CD14-positive monocyte (primary cell): ENCODE measurements at places on chromosomes 13 and 19. TPM values are rescaled to one million over a fixed set of nuclear protein-coding genes. Genes with fewer than 3 reads are reported as not detected.

The DBP gene
- polyA plus RNA-seq: 22.3 TPM

The APOC4 gene
- polyA plus RNA-seq: not detected

The PCSK4 gene
- 0.34 TPM for polyA plus RNA-seq

The NOVA2 gene
- polyA plus RNA-seq: not detected

The ZNF560 gene
- not detected for polyA plus RNA-seq

The OR10H2 gene
- polyA plus RNA-seq: not detected in 2 replicates

The SCGB2B2 gene
- polyA plus RNA-seq: 0.04 and 0.05 TPM in 2 replicates

The RNF113B gene
- not detected for polyA plus RNA-seq

The ZNF534 gene
- not detected for polyA plus RNA-seq

DNA sequence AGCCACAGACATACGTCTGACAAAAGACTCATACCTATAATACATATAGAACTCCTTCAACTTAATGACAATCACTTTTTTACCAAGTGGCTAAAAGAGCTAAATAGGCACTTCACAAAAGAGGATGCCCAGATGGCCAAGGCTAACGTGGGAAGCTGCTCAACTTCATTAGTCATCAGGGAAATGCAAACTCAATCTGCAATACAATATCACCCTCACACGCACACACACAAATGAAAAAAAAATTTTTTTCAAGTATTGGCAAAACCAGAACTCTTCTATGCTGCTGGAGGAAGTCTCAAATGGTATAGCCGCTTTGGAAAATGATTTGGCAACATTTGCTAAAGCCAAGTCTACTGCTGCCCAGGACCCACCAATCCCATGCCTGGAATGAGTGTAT is 14.6 kb upstream of the DNMT1 start:
- peak; percentile 75 for DNase-seq

- no peak for DNase-seq
Observed at GRCh38 chr13:86960876-86961275, 710.3 kb upstream of the SLITRK5 start.

- DNase-seq: no peak
Observed at GRCh38 chr13:52903320-52903719, 54.9 kb upstream of the PCDH8 start.

DNA sequence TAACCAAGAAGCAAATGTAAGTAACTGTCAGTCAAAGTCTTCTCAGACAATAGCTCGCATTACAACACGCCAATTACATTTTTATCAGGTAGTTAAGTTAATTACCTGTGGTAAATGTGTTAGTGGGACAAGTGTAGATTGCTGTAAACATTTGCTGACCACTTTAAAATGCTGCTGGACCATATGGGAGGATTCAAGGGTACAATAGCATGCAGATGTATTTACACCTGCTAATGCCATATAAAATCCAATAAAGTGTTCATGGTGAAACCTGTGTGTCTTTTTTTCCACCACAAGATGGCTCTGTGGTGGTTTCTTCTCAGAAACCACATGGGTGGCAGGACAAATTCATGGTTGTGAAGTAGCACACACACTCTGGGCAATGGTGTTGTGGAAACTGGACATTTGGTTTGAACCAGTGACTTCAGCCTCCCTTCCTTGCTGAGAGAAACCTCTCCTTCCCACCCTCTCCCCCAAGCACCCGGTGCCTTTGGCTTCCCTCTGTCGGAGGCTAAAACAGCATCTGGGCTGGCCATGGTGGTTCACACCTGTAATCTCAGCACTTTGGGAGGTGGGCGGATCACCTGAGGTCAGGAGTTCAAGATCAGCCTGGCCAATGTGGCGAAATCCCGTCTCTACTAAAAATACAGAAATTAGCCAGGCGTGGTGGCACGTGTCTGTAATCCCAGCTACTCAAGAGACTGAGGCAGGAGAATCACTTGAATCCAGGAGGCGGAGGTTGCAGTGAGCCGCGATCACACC is 18.1 kb upstream of the GTF3A start:
- DNase-seq: peak; percentile 47

DNA sequence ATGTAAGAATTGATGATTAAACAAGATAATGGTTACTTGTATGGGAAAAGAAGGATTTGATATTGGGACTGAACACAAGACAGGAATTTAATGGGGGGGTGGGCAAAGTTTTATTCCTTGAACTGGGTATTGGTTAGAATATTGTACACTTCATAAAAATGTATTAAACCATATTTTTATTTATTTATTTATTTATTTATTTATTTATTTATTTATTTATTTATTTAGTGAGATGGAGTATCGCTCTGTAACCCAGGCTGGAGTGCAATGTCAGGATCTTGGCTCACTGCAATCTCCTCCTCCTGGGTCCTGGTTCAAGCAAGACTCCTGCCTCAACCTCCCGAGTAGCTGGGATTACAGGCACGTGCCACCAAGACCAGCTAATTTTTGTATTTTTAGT is 287.1 kb upstream of the SLITRK5 start:
- DNase-seq: no peak

- no peak for DNase-seq
Observed at GRCh38 chr13:76724421-76724820, 161.8 kb downstream of the KCTD12 start.

DNA sequence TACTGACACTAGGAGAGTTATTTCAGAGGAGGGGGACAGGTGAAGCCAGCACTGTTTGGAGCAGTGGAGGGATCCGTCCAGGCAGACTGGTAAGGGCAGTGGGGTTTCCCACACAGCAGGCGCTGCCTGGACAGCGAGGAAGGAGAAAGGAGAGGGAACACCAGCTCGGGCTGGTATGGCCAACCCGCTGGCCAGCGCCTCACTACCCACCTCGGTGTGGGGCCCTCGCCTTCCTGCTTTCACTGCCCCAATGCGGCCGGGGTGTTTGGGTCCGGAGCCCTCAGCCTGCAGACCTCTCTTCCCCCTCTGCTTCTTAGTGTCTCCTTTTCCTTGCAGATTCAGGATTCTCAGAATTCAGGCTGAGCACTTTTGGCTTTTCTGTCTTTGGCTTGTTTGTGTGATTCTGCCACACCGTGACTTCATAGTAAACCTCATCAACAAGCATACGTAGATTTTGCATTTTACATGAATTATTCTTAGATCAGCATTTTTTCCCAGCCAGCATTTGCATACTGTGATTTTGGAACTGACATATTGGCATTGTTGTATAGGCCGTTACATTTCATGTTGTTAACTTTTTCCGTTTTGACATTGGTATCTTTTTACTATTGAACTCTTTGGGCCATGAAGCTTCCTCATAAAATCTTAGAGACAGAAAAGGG is 294.1 kb downstream of the MYO16 start:
- DNase-seq: no peak

GRCh38 chr13:98978280-98978679 is 416 bp upstream of the DOCK9 start:
- DNase-seq: no peak

DNA sequence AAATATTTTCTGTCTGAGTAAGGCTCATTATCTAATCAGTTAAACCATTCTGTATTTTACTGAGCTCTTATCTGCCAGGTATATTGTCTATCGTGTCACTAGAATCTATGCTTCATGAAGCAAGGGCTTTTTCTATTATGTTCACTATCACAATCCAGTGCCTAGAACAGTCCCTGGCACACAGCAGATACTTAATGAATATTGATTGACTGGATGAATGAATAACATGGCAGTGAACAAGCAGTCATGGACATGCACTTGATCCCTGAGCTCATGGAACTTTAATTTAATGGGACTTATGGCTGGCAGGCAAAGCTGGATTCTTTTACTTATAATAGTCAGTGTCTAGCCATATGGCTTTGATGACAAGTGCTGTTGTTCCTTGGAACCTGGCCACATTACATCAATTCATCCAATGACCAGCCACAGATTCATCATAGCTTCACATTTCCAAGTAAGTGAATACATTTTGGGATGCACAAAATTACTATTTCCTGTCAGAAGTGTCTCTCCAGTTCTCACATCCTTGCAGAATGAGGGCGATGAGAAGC is 214.8 kb downstream of the COG6 start:
- DNase-seq: no peak

DNA sequence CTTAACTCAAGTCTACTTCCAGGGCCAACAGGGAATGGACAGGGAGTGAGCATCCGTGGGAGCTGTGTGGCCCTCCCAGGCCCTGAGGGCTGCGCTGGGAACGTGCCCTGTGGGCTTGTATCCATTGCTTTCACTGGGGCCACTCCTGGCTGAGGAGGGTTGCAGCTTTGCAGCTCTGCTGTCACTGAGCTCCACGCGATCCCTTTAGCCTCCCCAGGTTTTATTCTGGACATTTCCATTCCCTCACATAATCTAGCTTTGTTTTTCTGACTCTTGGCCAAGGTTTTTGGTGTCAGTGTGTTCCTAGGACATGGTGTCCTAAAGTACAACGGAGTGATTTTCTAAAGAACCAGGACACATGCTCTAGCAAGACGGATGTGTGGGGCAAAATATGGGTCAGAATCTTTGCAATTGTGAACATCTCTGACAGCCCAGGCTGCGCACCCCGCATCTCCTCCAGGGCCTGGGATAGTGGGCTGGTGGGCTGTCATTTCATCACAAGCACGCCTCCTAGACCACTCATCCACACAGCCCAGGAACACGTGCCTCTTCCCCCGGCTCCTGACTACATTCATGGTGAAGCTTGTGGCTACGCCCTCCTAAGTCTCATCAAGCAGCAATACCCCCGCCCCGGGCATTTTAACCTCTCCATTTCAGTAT is 28.0 kb downstream of the GGACT start:
- DNase-seq: no peak

DNA sequence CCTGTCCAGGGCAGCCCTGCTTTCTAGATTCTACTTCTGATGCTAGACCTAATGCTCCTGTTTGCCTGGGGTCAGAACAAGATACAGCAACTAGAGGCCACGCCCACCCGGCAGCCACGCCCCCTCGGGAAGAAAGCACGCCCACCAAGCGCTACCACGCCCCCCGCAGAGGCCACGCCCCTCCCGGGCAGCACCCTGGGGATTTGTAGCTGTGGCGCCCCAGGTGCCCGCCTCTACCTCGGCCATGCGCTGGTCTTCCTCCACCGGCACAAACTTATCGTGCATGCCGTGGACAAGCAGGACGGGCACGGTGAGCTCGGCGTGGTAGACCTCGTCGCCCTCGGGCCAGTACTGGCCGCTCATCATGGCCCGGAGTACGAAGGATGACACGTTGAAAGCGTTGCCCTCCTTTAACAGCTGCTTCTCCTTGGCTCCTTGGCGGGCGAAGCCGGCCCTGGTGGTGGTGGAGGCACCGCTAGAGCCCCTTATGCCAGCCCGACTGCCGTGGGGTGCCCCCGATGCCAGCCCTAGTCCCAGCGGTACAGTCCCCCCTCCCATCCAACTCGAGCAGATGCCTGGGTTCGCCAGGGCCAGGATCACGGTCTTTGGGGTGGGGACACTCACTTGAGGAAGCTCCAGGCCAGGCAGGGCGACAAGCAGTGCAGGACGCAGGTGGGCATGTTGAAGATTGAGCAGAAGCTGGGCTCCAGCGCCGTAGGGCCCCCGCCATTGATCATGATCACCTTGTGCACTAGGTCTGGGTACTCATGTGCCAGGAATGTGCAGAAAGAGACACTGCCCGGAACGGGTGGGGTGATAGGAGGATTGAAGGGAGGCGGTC is 9.0 kb downstream of the ABHD8 start:
- no peak for DNase-seq

DNA sequence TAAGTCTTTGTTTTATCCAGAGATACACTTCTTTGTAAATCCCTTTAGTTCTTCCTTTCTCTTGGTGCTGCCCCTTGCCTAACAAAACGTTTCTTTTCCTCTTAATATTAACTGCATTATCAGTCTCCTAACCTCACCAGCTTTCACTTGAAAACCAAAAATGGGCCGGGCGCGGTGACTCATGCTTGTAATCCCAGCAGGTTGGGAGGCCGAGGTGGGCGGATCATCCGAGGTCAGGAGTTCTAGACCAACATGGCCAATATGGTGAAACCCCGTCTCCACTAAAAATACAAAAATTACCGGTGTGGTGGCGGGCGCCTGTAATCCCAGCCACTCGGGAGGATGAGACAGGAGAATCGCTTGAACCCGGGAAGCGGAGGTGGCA is 329.8 kb upstream of the MIR17HG start:
- DNase-seq: no peak

- DNase-seq: peak; percentile 58
Observed at GRCh38 chr19:35432911-35433310, 15.1 kb upstream of the FFAR2 start.
